ENCODE measurements at places on chromosomes 3 and 15.

DNA sequence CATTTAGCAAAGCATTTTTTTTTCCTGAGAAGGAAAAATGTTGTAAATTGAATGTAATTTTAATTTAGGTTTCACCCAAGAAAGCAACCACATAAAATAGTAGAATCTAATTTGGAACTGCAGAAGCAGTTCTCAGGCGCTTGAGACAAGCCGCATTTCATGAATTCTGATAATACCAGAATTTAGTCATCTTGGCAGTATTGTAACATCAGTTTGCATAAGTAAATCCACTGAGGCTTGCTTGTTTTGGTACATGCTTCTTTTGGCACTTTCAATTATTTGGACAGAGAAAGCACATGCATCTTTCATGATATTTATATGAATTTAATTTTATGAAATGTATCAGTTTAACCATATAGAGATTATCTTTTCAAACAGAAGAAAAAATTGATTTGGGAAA lies 389.7 kb upstream of the ROBO1 start:
- DNase-seq = no peak

GRCh38 chr3:81452418-81452817 lies 309.0 kb downstream of the GBE1 start:
- DNase-seq = no peak

DNA sequence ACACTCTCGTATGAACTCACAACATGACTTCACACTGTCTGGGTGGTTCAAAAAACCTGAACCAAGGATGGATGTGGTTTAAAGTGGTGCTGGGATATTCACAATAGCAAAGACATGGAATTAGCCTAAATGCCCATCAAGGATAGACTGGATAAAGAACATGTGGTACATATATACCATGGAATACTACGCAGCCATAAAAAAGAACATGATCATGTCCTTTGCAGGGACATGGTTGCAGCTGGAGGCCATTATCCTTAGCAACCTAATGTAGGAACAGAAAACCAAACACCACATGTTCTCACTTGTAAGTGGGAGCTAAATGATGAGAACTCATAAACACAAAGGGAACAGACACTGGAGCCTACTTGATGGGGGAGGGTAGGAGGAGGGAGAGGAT lies 3.3 kb upstream of the PRSS50 start:
- DNase-seq = no peak

DNA sequence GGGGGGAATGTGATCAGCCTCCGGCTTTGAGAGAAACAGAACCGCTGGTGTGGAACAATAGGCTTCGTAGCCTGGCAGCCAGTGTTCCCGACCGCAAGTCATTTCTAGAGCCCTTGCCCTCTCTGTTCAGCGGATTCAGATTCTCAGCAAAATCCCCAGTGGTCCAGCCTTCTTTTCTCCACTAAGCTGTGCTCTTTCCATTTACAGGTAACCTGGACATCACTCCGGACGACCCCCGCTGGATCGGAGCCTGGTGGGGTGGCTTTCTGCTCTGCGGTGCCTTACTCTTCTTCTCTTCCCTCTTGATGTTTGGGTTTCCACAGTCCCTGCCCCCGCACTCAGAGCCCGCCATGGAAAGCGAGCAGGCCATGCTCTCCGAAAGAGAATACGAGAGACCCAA lies 250.6 kb downstream of the SLCO3A1 start:
- no peak for DNase-seq

- DNase-seq = no peak
These were observed 130.8 kb downstream of the NEO1 start for GRCh38 chr15:73183071-73183470.

- no peak for DNase-seq
These were observed 74.6 kb downstream of the REC114 start for GRCh38 chr15:73517566-73517965.

DNA sequence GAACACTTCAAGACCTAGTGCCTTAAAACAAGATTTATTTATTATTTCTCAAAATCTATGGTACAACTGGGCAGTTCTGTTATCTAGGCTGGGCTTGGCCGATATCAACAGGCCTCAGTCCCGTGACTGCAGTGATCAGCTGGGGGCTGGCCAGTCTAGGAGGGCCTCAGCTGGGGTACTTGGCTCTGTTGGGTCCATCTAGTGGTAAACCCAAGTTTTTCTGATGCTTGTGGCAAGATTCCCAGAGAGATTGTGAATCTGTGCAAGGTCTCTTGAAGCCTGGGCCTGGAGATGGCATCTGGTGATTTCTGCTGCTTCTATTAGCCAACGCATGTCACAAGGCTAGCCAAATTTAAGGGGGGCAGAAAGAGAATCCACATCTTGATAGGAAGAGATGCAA lies 482.4 kb upstream of the SGO1 start:
- DNase-seq = no peak

DNA sequence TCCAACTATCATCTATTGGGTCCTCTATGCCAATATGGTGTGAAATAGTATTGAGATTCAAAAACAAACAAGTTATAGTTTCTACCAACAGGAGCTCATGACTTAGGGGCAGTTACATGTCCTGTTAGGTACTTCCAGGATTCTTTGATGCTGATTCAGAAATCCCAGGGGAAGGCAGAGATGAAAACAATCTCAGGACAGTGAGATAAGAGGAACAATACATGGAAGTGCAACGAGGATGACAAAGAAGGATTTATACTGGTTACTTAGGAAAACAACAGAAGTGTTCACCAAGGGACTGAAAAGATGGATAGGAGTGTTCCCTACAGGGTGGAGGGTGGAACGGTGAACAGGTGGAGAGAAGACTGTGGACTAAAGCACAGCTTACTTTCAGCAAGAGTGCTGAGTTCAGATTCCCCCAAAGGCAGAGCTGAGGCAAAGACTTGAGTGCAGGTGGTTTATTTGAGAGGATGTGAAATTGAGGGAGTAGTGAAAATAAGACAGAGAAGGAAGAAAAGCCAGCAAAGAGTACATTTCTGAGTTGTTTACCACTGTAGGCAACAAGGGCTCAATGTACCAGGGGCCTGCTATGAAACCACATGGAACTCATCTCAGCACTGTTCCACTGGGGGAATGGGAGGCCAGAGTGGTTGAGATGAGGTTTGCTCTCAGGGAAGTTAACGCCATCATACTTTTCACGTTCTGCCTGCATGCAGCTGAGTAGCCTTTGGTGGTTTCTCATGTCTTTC lies 68.1 kb downstream of the TRIM69 start:
- DNase-seq = peak; percentile 13

DNA sequence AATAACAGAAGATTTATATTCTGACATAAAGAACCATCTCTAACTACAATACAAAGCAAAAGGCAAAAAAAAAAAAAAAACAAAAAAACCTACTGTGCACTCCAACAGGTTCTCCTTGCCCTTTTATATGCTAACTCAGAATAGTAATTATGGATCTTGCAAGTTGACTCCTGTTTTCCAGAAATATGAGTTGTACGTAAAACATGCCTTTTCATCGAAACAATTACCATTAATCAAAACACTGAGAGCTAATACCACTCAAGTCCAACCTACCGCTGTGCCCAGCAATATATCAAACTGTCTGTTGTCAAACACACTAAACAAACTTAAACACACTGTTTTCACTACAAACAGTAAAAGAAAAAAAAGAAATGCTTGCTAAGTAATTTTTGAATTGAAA lies 389.8 kb downstream of the TBC1D5 start:
- no peak for DNase-seq

DNA sequence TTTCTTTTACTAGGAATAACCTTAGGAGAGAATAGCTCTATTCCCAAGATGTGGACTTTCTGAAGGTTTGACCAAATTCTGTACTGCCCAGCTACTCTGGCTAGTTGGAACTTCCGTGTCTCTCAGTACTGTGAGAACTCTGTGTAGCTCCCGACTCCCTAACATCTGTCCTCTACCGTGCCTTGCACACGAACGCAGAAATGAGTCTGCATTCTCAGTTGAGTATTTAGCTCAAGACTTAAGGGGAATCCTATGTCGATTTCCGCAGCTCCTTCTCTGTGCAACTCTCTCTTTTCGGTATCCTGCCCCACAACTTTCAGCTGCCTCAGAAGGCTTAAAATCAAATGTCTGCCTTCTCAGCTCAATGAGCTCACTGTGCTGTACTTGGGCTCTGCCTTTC lies 86.7 kb upstream of the EPHB3 start:
- DNase-seq = no peak

GRCh38 chr3:23052620-23053019 lies 150.5 kb upstream of the UBE2E2 start:
- DNase-seq = no peak

DNA sequence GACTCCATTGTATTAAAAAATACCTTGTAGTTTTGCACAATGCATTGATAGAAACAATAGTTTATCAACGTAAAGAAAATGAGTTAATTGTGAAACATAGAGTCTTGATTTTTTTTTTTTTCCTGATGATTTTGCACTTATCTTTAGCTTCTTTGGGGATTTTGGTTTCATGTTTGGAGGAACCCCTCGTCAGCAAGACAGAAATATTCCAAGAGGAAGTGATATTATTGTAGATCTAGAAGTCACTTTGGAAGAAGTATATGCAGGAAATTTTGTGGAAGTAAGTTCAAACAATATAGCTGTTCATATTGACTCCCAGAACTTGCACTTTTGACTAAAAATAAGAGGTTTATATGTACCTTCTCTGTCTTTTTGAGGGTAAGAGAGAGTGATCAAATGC lies 7.0 kb downstream of the DNAJB11 start:
- no peak for DNase-seq

- no peak for DNase-seq
These were observed 216.8 kb upstream of the RBMS3 start for GRCh38 chr3:29064085-29064484.

DNA sequence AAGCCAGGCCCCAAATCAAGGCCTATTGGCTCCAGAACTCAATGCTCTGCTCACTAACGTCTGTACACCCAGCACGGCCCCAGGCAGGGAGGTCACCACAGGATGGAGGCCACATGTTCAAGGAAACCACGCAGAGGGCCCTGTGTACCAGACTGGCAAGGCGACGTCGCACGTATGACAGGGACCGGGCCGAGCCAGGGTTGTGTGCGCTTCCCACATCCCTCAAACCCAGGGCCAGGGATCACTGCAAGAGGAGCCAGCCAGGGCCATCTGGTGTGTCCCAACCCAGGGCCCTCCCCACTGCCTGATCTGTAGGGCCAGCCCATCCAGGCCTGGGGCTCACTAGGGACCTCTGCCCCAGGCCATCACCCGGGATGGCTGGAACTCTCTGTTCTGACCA lies 62.0 kb downstream of the ZNF445 start:
- no peak for DNase-seq

DNA sequence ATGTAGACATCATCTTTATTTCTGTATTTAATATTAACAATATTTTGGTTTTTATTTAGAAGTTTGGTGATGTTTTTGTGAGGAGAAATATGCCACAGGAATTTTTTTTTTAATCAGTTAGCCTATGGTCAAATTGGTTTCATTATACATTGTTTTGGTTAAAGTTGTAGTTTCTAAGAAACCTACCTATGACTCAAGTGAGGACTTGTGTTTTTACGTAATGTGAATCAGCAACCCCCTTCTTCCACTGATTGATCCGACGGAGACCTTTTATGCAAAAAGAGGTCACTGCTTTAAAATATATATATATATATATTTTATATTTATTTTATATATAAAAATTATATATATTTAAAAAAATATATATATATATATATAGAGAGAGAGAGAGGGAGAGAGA lies 698.1 kb downstream of the FHIT start:
- no peak for DNase-seq

GRCh38 chr3:172040078-172040980 lies 951 bp downstream of the FNDC3B start:
- peak; percentile 85 for DNase-seq

GRCh38 chr3:123149525-123149924 lies 52.2 kb upstream of the SEC22A start:
- no peak for DNase-seq
